ENCODE measurements at places on chromosomes 7 and 10.

GRCh38 chr7:70857793-70858545, 274.0 kb upstream of the GALNT17 start:
- no peak for DNase-seq

- DNase-seq: peak; percentile 22
Observed at GRCh38 chr7:141462958-141463357, 88.3 kb upstream of the AGK start.

DNA sequence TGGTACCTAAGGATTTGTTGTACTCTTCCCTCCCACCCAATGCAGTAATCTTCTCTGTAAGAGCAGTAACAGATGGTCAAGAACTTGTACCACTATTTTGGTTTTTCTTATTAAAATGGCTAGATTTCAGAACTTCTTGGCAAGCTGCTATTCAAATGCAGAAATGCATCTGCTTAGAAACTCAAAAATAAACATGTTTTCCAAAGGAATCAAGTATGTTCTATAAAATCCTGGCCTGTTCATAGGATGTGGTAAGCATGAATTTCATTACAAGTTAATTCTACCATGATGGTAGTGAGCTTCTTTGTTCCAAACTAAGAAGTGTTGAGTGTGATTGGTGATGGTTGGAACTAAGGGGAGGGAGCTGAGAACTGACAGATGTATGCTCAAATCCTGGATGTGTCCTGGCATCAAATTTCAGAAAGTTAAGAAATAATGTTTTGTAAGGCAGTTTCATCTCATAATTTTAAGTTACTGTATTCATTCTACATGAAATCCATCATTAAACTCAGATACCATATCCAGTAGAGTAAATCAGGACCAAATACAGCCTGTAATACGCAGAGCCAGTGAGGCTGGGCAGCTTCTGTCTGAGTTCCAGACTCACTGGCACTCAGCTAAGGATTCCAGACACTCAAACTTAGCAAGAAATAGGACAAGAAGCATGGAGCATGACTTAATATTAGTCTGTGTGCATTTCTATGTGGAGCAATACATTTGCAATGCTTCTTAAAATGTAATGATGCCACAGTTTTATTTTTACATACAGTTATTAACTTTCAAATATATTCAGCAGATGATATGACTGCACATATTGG, 119.6 kb downstream of the TES start:
- DNase-seq: no peak

GRCh38 chr7:80916770-80917741, 1.8 kb downstream of the SEMA3C start:
- no peak for DNase-seq

GRCh38 chr7:43377196-43377960, 205.5 kb upstream of the STK17A start:
- DNase-seq: no peak
